Hematopoietic multipotent progenitor cell treated with erythropoietin and hydrocortisone succinate and interleukin-3 and kit ligand, for 8 days (in vitro differentiated cells): ENCODE measurements at places on chromosomes 13 and 19.
A peak's percentile ranks its signal among the peaks of the same experiment; 100 is the strongest.

DNA sequence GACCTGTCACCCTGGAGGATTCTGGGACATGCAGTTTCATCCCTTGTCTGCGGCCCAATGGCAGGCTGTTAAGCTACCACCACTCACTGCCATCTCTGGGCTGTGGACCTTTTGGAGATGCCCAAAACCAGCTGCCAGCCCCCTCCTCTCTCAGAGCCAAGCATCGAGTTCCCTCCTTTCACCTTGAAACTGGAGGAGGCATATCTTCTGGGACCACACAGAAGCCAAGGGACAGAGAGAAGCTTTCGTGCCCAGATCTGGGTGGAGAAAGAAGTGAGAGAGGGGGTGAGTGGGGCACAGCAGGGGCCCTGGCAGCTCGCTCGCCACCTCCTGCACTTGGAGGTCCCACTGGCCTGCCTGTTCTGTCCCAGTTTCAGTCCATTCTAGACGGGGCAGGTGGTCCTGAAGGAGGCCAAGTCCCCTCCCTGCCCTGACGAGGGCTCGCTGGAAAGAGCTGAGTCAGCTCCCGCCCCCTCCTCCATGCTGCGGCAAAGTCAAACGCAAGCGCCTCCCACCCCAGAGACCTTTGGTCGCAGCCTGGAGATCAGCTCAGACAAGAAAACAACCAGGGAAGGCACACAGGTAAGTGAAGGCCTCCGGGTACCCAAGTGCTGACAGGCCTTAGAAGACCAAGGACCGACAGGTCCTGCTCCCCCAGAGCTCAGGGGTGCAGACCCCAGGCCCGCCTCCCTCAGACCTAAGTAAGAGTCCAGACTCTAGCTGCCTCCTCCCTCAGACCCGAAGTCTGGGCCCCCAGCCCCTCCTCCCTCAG lies 3.8 kb downstream of the BCAT2 start:
- DNase-seq: no peak

- no peak for DNase-seq
These were observed 177.0 kb upstream of the SLITRK6 start for GRCh38 chr13:85976242-85976641.

- no peak for DNase-seq
These were observed 666 bp downstream of the MEIS3 start for GRCh38 chr19:47418692-47419029.

- no peak for DNase-seq
These were observed 337.6 kb downstream of the SLITRK6 start for GRCh38 chr13:85461621-85462020.

GRCh38 chr19:5269279-5269678 lies 71.3 kb downstream of the PTPRS start:
- no peak for DNase-seq

GRCh38 chr13:70362820-70363570 lies 254.7 kb upstream of the KLHL1 start:
- no peak for DNase-seq

DNA sequence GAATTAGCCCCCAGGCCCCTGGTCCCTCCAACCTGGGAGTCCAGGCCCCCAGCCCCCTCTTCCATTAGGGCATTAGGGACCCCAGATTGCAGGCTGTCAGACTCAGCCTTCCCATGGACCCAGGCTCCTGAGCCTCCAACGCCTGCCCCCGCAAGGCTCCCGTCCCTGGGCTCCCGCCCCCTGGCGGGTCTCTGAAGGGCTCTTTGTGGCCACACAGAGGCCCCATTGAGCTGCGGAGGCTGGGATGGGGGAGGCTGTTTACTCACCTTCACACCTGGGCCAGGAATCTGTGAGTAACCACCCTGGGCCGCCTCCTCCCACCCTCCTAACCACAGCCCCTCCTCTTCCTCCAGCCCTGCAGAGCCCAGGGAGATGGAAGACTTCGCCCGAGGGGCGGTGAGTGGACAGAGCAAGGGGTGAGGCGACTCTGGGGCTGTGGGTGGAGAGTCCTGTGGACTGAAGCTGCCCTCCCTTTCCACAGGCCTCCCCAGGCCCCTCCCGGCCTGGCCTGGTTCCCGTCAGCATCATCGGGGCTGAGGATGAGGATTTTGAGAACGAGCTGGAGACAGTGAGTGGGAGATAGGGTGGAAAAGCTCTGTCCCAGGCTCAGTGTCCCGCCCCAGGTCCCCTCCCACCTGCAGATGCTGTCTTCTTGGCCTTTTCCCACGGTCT lies 4.9 kb downstream of the ARHGEF1 start:
- no peak for DNase-seq

DNA sequence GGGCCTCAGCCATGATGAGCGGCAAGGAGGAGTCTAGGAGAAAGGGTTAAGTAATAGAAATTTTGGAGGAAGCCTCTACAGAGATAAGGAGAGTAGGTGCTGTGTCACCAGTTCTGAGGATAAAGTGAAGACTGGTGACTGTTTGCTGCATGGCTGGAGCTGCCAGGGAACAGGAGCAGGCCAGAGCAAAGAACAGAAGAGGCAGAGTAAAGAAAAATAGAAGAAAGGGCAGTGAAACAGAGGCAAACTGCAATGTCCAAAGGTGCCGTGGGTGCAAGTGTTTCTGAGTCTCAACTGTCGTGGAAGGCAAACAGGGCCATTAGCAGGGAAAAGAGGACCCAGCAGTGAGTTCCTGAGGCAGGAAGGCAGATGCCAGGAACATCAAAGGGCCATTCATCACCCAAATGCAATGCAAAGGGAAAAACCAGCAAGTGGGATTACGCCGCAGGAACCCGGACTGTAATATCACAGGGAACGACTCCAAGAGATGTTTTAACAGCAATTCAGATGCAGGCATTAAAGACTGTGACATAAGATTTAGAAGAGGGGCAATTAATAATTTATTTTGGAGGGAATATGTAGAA lies 318.3 kb downstream of the FOXO1 start:
- no peak for DNase-seq

DNA sequence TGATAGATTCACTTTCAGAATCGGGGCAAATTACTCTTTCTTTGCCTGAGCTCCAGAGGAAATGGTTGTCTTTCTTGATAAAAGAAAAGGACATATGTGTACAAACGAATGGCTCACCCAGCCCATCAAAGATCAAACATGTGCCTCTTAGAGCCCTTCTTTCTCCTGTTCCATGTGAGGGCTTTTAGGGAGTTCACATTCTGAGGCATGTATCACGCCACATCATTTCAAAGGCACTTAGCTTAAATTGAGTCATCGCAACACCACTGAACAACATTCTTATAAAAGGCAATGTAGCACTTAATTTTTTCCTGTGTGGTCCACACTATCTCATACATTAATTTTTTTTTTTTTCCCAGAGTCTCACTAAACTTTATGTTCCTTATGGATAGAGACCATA lies 521.0 kb downstream of the SUCLA2 start:
- no peak for DNase-seq

DNA sequence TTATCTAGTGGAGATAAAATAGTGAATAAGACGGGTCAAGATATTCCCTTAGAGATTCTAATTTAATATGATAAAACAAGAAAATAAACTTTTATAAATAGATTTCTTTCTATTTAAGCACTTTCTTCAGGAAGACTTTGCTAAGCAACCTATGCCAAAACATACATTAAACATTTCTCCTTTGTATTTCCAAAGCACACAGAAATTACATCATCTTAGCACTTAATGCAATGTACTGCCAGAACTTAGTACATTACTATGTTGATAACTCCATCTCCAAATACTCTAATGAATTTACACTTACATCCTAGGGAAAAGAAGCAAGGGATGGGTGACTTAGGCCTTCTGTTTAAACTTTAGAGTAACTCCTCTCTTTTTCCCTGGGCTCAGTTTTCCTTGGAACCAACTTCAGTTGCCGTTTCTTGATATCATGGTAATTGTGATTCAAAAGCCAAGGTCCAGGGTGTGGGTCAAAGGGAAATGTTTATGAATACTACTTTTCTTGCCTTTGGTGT lies 322.6 kb upstream of the PCDH20 start:
- no peak for DNase-seq

GRCh38 chr19:3193256-3194105 lies 7.8 kb downstream of the NCLN start:
- peak; percentile 62 for DNase-seq

DNA sequence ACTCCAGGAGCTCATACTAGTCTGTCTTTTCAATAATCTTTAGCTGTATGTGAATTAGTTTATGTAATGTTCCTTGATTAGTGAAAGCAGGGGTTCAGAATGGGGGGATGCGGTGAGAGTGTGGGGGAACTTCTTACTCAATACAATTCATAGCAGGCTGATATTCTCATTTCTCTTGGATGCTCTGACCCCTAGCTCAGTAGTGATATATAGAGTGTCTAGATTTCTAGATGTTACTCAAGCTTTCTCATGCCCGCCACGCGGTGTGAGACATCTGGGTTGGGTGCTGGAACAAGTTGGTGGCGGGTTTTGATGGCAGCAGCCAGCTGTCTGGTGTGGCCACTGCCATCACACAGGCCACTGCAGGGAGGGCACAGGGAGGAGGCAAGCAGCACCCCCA lies 39.3 kb upstream of the FLT1 start:
- no peak for DNase-seq

GRCh38 chr13:112781287-112781686 lies 91.4 kb downstream of the ATP11A start:
- no peak for DNase-seq
